ENCODE measurements at places on chromosomes 16 and 17.

DNA sequence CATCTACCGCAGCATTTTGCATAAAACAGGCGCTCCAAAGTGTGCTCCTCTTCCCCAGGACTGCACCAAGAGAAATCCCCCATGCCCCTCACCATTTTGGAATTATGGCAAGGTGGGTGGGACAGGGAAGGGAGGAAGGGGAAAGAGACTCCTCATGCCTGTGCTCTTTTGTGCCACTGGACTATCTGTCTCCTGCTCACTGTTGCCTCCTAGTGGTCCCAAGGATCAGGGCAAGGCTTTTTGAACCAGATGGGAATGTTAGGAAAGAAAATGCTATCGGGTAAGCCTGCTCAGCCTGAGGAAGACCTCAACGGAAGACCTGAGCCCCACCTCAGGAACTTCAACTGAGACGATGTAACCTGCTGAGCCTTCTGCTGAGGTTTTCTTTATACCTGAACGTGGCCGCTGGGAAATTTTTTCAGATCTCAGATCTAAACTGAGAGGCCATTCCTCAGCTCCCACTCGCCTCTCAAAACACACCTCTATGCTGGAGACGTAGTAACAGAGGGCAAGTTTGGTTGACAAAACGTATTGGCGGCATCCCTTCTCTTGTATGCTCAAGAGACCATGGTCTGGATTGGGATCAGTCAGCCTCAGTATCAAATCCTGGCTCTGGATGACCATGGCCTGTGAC lies 58.3 kb downstream of the SPACA3 start:
- DNase-seq, result peak; percentile 14

DNA sequence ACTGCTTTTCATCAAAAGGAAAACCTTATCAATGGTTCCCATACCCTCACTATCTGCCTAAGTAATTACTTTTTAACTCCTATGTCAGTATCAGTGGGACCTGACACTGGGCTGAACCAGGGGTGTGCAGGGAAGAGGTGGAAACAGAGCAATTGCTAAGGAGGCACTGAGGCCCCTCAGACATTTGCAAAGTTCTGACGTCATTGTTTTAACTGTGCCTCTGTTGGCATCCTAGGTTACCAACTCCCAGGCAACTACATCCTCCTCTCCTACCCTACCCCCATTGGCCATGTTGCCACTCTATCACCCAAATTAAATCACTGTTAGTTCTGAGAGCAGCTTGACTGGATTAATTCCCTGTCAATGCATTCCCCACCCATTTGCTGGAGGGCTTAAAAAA lies 8.0 kb upstream of the WWOX start:
- DNase-seq, result no peak

DNA sequence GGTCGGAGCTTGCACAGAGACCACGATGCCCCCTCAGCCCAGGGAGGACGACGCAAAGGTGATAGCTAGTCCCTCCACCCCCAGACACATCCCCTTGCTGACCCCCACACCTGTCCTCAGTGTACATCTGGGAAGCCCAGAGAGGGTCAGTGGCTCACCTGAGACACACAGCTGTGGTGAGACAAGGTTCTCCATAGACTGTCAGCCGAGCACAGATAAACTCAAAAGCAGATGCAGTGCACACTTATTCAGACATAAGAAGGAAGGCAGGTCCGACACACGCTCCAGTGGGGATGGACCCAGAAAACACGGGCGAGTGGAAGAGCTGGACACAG lies 19.6 kb downstream of the CBFA2T3 start:
- no peak for DNase-seq

GRCh38 chr17:38585056-38585917 lies 20.5 kb downstream of the SRCIN1 start:
- DNase-seq, result no peak

GRCh38 chr16:49469311-49469670 lies 95.7 kb downstream of the C16orf78 start:
- DNase-seq, result no peak

DNA sequence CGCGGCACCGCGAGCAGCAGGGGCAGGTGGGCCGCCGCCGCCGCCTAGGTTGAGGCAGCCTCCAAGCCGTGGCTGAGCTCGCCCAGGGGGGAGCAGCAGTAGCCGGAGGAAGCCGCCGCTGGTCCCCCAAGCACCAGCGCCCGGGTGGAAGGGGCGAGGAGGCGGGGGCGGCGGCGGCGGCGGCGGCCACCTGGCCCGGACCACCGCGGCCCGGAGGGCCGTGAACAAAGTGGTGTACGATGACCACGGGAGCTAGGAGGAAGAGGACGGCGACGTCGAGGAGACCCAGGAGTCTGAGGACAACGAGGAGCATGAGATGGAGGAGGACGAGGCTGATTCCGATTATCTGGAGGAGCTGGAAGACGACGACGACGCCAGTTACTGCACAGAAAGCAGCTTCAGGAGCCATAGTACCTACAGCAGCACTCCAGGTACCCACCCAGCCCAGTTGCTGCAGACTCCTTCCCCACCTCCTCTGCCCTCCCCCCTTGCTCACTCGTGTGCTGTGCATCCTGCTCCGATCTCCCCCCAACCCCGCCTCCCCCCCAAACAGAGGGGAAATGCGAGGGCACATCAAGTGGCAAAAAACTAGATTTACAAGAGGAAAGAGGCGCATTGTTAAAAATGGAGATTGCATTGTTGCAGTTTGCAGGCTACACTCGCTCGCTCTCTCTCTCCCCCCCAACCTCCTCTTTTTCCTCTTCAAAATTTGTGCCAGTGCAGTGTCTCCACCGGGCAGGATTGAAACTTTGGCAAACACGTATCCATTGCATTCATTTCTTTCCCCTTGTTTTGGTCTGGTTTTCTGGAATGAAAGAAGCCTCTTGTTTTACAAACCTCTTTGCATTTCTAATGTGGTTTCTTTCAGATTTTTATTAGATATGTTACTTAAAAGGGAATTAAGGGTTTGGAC lies 41.8 kb upstream of the AMZ2 start:
- DNase-seq, result no peak

- DNase-seq, result no peak
Measured at GRCh38 chr16:47778106-47778801, 317.1 kb downstream of the PHKB start.

DNA sequence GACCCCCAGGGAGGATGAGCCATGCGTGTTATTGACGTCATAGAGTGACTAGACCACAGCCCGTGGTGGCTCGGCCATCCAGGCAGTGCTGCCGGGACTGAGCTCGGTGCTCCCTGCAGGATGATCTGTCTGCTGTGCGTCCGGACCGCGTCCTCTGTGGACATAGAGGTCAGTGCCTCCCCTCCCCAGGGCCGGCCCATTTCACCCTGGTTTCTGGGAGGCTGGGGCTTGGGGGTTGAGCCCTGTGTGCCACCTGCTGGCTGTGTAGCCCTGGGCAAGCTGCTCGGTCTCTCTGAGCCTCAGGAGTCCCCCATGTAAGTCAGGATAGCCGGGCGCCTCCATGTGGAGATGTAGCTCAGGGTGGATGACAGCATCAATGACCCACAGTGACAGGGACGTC lies 8.3 kb downstream of the TSC2 start:
- no peak for DNase-seq

DNA sequence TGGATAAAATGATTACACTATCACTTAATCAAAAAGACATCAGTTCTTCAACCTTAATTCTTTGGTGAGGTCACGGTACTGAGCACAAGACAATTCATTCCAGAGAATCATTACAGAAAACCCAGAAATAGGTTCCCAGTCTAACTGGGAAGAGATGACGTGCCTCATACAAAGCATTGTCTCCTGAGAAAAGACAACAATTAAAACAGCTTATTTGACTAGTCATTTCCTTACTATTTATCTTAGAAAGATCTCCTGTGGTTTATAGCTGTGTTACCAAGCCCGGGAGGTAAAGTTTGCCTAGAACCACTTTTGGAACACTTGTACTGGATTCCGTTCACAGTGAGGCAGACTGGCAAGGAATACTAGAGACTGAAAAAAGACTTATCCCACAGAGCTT lies 5.1 kb downstream of the PHF12 start:
- peak; percentile 57 for DNase-seq

- no peak for DNase-seq
Measured at GRCh38 chr16:54712866-54713265, 217.8 kb upstream of the IRX5 start.

GRCh38 chr17:47685556-47686275 lies 8.2 kb upstream of the TBKBP1 start:
- no peak for DNase-seq

DNA sequence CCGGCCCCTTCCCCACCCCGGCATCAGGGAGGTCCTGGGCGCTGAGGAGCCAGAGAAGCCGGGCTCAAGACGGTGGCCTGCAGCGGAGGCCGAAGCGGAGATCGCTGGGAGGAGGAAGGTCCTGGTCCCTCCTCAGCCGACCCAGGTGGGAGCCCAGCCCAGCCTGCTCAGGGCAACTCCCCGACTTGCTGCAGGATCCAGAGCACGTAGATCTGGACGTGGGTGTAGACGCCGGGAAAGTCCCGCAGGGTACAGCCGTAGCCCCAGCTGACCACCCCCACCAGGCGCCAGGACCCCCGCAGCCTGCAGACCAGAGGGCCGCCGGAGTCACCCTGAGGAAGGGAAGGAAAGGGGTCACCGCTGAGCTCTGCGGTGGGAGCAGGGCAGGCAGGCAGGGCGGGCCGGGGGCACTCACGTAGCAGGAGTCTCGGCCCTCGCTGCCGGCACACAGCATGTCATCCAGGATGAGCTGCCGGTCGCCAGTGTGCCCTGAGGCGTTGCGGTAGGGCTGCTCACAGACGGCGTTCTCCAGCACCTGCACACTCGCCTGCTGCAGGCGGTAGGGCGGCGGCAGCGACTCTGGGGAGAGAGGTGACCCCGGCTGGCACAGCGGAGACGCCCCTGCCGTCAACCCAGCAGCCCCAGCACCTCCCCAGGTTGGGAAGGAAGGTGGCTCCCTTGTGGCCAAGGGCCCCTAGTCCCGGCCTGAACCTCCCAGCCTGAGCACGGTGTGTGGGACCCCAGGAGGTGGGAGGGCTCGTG lies 5.4 kb downstream of the TPSD1 start:
- DNase-seq, result no peak

DNA sequence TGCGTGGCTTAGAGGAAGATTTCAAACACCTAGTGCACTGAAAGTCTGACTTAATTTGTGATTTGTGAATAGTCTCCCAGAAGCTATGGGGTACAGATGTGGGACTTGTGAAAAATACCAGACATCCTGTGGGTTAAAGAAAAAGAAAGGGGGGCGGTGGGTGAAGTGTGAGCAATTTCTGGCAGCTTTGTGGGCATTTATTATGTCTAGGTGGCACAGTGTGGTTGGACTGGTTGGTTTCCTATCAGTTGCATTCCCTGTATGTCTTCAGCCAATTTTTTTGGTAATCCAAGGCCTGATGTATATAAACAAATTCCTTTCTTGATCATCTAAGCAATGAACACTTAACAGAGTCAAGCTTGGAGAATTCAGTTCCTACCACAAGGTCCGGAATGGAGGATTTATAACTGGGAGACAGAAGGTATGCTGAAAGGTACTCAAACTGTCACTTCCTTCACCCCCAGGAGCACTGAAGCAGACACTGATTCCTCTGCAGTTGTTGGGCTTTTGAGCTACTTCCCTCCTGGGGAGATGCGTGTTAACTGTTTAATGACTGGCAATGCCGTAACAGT lies 211.6 kb downstream of the WWOX start:
- DNase-seq, result no peak

DNA sequence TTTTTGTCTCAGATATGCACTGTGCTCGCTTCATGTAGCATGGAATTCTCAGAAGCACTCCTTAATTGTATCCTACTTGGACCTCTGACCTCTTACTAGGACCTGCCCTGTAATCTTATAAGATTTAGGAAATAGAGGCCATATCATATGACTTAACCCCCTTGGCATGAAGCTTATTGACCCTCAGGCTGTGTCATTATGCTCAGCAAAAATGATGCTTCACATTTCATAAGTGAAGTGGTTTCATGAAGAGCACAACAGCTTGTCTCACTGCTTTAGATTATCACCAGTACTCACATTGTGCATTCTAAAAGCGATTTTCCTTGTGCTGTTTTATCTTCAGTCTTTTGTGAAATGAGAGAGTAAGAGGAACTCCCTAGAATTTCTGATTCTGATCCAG lies 6.4 kb downstream of the PHKB start:
- DNase-seq, result no peak

DNA sequence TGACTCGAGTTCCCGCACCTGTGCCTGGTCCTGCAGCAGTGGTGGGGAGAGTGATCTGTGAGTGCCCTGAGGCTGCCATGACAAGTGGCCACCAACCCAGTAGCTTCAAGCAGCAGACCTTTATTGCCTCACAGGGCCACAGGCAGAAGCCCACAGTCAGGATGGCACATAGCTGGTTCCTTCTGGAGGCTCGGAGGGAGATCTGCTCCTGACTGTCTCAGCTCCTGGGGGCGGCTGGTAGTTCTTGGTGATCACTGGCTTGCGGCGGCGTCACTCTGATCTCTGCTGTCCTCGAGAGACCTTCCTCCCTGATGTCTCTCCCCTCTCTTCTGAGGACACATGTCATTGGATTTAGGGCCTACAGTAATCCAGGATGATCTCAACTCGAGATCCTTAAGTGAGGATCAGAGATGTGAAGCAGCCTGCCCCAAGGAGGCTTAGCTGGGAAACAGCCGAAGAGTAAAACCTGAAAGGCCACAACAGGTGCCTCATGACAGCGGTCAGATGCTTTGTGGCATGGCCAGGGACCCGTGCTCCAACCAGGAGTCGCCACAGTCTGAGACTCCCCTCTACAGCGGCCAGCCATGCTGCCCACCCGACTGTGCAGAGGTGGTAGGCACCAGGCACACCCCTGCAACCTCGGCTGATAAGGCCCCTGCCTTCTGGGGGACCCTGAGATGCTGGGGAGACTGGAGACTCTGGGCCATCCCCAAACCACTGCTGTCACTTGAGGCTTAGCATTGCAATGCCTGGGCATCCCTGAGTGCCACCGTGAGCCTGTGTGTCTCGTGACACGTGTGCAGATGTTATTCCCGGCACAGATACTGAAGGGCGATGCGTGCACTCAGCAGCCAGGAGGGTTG lies 30.0 kb upstream of the SLC38A10 start:
- no peak for DNase-seq

- DNase-seq, result no peak
Measured at GRCh38 chr17:47989159-47989558, 18.2 kb downstream of the CDK5RAP3 start.

GRCh38 chr17:81084680-81085419 lies 49.9 kb downstream of the BAIAP2 start:
- no peak for DNase-seq

DNA sequence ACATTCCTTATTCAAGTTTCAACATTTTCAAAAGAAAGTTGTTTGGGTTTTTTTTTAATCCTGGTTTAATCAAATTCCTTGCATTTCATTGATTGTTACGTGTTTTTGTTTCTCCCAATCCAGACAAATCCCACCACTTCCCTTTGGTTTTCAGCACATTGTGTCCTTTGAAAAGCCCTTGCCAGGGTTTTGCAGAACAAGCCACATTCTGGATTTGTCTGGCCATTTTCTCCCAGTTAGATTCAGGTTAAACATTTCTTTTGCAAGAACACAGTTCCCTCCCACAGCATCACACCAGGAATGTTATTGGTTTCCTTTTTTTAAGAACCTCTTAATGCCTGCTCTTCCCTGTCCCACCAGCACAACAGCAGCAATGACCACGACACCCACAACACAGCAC lies 278.0 kb upstream of the SALL1 start:
- no peak for DNase-seq

DNA sequence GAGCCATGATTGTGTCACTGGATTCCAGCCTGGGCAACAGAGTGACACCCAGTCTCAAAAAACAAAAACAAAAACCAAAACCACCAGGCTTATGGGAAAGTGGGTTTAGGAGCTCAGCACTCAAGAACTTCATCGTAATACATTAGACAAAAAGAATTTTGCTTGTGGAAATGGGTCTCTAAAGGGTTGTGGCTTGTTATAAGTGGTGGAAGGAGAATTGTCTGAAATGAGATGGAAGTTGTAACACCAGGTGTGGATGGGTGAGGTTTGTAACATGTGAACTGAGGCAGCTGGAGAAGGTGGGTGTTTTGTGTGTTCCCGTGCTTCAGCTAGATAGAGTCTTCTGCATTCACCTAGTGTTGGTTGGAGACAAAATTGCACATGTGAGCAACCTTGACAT lies 35.8 kb downstream of the CDH1 start:
- DNase-seq, result no peak
